Activated CD4-positive, CD25-positive, alpha-beta regulatory T cell treated with anti-CD3 and anti-CD28 coated beads, Interleukin-2, amount 50 U/mL, for 16 hours (primary cell): ENCODE measurements at places on chromosomes 2 and 18.
A peak's percentile ranks its signal among the peaks of the same experiment; 100 is the strongest.

GRCh38 chr18:27685807-27686412 is 491.0 kb downstream of the CDH2 start:
- no peak for DNase-seq

DNA sequence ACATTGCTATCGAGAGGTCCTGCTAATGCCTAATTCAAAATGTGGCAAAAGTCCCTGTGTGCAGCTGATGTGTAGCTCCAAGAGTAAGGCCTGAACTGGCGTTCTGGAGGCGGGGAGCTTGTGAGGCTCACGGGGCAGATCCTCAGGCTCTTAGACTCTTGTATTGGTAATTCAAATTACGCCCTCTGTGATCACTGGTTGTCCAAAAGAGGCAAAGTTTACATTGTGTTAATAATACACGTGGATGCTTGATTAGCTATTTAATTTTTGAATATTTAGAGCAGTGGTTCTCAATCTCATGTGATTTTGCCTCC is 12.4 kb upstream of the CRYGA start:
- no peak for DNase-seq

DNA sequence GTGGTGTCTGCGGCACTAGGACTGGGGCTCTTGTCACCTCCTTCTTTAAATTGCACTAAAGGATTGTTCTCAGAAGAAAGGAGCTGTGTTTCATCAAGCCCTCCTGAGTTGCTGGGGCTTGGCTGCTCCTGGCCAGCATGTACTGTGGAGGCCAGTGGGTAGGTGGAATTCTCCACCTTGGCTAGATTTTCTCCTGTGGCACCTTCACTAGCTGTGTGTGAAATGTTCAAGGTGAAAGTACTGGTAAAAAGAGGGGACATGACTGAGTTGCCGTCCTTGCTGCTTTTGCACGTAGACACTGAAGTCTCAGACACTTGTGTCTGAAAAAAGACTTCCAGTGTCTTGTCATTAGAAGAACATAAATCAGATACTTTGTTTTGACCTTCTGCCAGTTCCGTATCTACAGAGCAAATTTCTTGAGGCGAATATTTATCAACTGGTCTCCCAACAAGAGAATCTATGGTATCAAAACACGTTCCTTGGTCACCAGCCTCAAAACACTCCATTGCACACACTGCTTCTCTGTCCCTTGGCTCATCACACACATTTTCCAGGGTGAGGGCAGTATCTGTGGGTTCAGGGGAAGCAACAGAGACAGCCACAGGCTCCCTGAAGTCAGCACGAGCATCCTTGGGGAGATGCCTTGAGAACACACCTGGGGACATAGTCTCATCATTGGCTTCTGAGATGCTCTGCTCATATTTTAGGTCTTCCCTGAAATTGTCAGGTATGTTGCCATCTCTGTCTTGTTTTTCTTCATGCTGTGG is 91.4 kb downstream of the ALPK2 start:
- no peak for DNase-seq

DNA sequence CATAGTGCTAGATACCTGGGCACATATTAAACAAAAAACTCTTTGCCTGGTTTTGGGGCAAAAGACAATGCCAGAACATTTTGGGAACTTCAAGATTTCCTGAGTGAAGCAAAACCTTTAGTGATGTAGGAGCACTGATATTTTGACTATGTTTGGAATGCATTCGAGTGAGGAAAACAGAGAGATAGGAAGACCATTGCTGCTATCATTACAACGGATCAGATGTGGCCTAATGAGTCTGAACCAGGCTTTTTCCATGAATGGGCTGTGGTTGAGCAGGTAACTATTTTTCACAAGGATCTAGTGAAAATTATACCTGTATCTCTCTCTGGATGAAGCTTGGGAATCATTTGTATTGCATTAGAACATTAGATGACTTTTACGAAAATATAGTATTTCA is 562.2 kb downstream of the DCC start:
- DNase-seq, result no peak

DNA sequence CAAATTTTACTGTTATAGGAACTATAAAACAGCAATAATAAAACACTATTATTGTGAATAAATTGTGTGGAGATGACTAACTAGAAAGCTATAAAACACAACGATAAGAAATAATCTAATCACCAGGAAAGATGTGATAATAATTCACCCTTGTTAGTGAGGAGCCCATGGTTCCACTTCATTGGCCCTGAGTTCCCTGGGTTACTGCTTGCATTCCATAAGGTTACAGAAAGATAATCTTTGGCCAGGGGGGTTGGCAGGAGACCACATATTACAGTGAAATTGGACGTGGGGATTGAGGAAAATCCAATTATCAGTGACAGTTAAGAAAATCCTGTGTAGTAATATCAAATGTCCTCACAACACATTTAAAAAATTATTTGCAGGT is 2.5 kb upstream of the CPO start:
- DNase-seq, result no peak

GRCh38 chr2:11554399-11554716 is 20.5 kb downstream of the GREB1 start:
- DNase-seq, result no peak

GRCh38 chr18:49652881-49653724 is 91.2 kb downstream of the LIPG start:
- no peak for DNase-seq

GRCh38 chr2:106178716-106179115 is 15.4 kb downstream of the UXS1 start:
- no peak for DNase-seq

DNA sequence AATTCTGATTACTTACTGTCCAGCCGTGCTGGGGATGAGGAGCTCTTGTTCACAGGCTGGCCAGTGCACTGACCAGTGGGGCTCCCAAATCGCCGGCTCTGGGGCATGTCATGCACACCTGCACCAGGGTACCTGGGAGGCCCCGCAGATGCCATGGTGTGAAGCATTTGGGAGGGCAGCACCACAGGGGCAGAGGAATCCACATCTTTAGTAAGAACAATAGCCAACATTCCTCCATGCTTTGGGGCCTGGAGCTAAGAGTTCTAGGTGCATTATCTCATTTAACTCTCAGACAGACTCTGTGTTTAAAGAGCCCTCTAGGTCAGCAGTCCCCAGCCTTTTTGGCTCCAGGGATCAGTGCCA is 104.2 kb downstream of the ACKR3 start:
- no peak for DNase-seq

- DNase-seq, result peak; percentile 21
These were observed 150.0 kb upstream of the ALKAL2 start for GRCh38 chr2:437756-438393.

GRCh38 chr2:112253261-112253815 is 1.5 kb downstream of the ZC3H8 start:
- DNase-seq, result no peak

- DNase-seq, result no peak
These were observed 26.8 kb downstream of the SMAD7 start for GRCh38 chr18:48923746-48924629.

- no peak for DNase-seq
These were observed 121.9 kb downstream of the ATL2 start for GRCh38 chr2:38255211-38255610.

DNA sequence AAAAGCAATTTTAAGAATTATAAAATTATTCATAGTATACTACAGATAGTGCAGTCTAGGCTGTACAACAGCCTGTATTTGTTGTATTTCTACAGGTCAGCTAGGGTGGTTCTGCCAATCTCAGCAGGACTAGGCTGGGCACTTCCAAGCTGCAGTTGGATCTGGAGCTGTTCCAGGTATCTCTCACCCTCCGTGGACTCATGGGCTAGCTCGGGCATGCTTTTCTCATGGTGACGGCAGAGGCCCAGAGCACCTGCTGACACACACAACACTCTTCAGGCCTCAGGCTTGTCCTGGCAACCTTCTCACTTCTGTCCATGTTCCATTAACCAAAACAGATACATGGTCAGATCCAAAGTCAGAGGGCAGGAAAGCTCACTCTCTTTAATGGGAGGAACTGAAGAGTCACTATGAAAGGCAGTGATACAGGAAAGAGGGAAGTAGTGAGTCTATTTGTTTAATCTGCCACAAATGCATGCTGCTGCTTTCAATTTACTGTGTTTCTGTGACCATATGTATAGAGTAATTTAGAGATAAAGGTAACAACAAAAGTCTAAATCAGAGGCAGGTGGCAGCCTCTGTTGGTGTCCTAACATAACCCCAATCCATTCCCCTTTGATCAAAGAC is 462.4 kb upstream of the ACVR2A start:
- DNase-seq, result no peak

DNA sequence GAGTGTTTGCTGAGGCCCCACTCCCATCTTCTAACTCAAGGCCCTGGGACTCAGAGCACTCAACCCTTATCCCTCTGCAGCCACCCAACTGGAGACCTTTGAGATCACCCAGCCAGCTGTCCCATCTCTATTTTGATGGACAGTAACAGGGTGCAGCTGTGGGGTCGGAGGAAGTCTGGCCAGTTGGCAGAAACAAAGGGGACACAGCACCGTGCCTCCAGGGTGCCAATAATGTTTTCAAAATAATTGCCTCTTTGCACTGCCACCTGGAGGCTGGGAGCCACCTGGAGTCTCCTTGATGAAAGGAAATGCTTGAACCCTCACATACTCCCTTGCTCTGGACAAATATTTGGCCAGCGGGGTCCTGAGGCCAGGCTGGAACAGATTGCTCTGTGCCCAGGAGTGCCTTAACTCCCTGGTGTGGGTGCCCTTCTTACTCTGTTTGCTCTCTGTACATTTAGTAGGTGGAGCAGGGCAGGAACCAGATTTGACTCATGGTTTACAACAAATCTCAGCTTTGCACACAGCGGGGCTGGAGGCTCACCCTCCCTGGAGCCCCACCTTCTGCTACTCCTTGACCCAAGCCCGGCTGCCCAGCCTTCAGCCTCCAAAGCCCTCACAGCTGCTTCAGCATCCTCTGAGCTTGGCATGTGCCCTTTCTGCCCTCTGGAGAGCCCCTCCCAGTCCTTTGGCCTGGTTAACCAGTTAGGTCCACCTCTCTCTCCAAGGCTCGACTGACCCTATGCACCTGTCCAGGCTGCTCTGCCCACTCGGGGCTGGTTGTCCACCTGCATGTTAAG is 17.2 kb downstream of the MAL start:
- no peak for DNase-seq

GRCh38 chr2:134670955-134671354 is 47.8 kb downstream of the TMEM163 start:
- no peak for DNase-seq

GRCh38 chr18:68181956-68182355 is 533.0 kb downstream of the TMX3 start:
- no peak for DNase-seq

DNA sequence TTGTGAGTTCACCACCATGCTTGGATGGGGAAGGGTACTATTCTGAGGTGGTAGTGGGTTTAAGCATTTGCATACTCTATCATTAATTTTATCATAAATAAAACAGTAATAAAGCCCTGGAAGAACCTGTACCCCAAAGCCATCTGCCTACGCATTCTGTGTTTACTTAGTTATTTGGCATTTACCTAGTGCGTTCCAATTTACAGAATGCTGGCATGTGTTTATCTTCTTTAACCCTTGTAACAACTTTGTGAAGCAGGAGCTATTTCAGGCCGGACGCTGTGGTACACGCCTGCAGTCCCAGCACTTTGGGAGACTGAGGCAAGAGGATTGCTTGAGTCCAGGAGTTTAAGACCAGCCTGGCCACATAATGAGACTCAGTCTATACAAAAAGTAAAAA is 17.8 kb upstream of the ODC1 start:
- no peak for DNase-seq

- no peak for DNase-seq
These were observed 131.3 kb downstream of the SH3RF3 start for GRCh38 chr2:109260116-109260855.

DNA sequence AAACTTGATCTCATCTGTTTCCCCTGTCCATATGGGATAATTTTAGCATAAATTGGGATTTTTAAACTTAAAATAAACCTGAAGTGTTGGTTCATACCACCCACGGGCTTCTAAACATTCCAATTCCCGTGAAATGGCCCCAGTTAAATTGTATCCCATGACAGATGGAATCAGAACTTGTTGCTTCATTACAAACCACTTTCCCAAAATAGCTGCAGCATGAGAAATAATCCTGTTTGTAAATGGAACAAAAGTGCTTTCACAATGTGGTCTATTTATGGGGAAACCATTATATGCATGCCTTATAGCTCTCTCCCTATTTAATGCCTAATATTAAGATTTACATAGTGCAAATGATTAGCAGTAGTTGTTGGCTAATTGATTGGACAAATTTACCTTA is 15.9 kb downstream of the SCG2 start:
- DNase-seq, result no peak

GRCh38 chr2:168392024-168392423 is 64.0 kb upstream of the CERS6 start:
- no peak for DNase-seq

DNA sequence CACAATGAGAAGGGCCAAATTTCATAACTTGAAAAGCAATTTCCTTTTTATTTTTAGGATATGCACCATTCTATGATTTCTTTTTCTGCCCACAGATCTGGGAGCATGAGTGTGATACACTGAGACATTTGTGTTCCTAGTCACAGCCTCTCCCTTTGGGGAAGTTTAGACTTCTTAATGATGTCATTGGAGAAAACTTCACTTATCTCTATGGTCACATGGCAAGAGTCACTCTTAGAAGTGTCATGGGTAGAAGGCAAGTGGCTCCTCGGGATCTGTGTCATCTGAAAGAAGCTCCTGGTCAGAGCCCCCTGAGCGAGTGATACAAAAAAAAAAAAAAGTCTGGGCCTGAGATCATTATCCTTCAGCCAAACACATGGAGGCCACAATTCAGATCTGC is 62.5 kb upstream of the LGALSL start:
- DNase-seq, result no peak

DNA sequence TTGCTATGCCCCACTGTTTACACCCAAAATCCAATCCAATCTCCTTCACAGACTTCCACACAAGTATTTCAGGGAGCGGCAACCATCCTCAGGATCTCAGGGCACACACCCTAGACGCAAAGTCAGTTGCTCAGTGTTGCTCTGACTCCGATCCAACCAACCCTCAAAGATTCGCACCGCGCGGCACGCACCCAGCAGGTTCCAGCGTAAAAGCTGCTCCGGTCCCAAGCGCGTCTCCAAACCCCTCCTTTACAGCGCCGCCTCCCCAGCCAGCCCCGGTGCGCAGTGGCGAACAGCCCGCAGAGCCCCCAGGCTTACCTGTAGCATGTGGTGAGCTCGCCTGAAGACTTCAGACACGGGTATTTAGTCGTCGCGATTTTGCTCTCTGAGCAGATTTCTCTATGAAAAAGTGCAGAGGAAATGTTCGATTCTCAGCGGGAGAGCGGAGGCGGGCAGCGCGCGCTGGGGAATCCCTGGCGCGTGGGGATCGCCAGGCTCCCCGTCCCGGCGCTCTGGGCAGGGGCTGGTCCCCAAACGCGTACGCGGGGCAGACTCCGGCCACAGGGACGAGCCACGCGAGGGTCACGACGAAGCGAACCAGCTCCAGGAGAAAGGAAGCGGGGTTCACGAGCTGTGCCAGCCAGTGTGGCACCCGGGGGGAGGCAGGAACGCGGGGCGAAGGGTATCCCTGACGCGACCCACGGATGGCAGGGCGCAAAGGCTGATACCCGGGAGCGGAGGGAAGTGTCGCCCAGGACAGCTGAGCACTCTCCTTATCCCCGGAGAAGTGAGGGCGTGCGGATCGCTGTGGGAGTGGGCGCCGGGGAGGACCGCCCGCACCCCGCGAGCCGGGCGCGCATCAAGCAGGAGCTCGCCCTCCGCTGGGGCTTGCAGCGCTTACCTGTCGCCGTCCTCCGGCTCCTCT is 650 bp downstream of the CCBE1 start:
- no peak for DNase-seq
